Neural crest cell (in vitro differentiated cells): ENCODE measurements at places on chromosomes 7 and 10.

GRCh38 chr10:95421782-95422181 is 131.0 kb upstream of the PDLIM1 start:
- no peak for DNase-seq
- H3K36me3 ChIP-seq: no peaks in the 10 kb centered on the region
- peak overlapping the region; percentile 96 for H3K27ac ChIP-seq
- H3K4me3 ChIP-seq: no peak overlapping the region
- no peaks in the 10 kb centered on the region for H3K27me3 ChIP-seq

GRCh38 chr10:79472951-79473350 is 27.5 kb upstream of the ZCCHC24 start:
- H3K36me3 ChIP-seq: no peaks in the 10 kb centered on the region
- peaks cover 5% of the 10 kb centered on the region for H3K4me1 ChIP-seq
- H3K27me3 ChIP-seq: no peaks in the 10 kb centered on the region
- no peak overlapping the region for H3K27ac ChIP-seq
- DNase-seq: no peak

GRCh38 chr7:74292757-74293576 is 3.8 kb downstream of the CLIP2 start:
- H3K4me1 ChIP-seq: peaks cover 40% of the 10 kb centered on the region
- DNase-seq: no peak
- peaks cover 44% of the 10 kb centered on the region for H3K27me3 ChIP-seq
- H3K27ac ChIP-seq: no peak overlapping the region
- no peaks in the 10 kb centered on the region for H3K36me3 ChIP-seq
- peak overlapping the region; percentile 47 for H3K4me3 ChIP-seq

DNA sequence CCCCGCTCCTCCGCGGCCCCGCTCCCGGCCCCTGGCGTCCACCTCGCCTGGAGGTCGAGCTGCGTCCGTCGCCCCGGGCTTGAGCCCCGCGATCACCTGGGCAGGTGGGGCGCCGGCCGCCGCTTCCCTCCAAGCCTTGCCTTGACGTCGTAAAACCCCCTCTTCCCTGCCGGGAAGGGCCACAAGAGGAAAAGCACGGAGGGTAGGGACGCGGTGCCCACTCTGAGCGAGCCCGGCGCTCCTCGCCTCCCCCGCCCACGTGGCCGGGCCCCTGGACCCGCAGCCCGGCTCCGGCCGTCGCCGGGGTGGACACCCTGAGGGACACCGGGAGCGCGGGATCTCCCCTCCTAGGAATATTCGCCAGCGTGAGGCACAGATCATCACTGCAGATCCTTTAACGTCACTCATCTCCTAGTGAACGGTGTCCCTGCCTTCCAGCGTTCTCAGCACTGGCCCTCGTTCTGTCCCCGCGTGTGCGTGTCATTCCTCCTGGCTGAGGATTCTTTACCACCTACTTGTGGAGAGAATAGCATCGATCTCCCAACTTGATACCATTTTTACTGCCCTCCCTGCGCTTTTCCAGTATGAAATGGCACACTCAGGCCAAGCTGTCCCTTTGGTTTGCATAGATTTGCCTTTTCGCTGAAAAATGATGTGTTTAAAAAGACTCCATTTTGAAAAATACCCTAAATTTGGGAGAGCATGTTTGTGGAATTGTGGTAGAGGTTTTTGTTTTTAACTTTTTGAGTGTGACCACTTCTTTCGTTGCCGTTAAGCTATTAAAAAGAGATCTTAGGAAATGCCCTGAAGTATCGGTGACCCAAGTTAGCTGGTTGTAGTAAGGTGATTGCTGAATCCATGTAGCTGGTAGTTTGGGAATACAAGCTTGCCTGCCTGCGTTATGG is 649 bp downstream of the ACTR3B start:
- H3K27ac ChIP-seq: peak overlapping the region; percentile 60
- H3K36me3 ChIP-seq: no peaks in the 10 kb centered on the region
- DNase-seq: peak; percentile 10
- peaks cover 5% of the 10 kb centered on the region for H3K27me3 ChIP-seq
- peaks cover 25% of the 10 kb centered on the region for H3K4me1 ChIP-seq

- H3K36me3 ChIP-seq: peaks cover 7% of the 10 kb centered on the region
- peak overlapping the region; percentile 93 for H3K27ac ChIP-seq
- no peak for DNase-seq
Observed at GRCh38 chr7:105389088-105389650, 448 bp upstream of the SRPK2 start.

DNA sequence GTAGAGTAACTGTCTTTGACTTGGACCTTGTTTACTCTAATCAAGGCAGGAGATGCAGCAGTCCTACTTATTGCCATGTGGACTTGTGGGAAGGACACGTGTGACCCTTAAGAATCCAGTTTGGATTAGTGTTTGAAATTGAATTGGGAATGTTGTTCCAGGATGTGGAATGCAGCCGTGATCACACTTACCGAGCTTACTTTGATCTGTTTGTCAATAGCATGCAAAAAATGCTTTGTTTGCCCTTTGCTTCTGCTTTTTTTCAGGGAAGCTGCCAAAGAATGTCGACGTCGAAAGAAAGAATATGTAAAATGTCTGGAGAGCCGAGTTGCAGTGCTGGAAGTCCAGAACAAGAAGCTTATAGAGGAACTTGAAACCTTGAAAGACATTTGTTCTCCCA is 84.7 kb downstream of the CREM start:
- no peaks in the 10 kb centered on the region for H3K27me3 ChIP-seq
- no peak overlapping the region for H3K4me3 ChIP-seq
- no peak for DNase-seq
- H3K36me3 ChIP-seq: peaks cover 2% of the 10 kb centered on the region

DNA sequence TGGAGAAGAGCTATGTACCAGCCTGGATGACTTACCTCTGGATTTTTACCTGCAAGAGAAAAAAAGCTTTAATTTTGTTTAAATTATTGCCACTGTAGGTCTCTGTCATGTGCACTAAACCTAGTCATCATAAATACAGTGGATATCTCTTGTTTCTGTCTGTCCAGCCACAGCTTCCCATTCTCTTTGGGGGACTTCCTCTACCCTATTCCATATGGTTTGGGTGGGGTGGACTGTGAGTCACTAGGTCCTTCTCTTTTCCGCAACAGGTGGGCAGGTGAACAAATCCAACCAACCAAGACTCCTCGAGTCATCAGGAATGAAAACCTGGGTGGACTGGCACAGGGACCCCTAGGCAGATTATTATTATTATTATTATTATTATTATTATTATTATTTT is 87.3 kb upstream of the CYTH3 start:
- H3K27ac ChIP-seq: no peak overlapping the region
- DNase-seq: no peak
- H3K4me3 ChIP-seq: no peak overlapping the region

DNA sequence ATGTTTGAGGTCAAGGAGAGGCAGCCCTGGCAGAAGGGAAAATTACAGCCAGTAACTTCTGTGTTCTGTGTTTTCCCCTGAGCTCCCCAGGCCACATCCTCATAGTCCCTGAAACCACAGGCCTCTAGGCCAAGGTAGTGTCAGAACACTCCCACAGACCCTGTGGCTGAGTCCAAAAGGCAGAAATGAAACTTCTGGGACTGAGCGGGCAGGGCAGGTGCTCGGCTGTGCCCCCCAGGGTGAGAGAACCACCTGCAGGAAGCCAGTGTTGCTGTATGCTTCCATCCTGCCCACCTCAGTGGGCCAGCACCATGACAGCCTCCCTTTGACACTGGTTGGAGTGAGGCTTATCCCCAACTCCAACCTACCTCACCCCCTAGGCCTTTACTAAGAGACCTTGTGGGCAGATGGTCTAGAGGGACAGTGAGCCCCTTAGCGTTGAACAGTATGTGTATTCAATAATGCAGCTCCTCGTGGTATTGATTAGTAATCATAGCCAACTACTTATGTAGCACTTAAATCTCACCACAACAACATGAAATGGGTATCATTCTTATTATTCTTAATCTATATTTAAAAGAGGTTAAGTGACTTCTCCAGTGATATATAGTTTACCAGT is 30.3 kb downstream of the PIK3CG start:
- H3K27me3 ChIP-seq: no peaks in the 10 kb centered on the region
- no peaks in the 10 kb centered on the region for H3K36me3 ChIP-seq
- DNase-seq: no peak
- H3K4me3 ChIP-seq: no peak overlapping the region
- H3K4me1 ChIP-seq: no peaks in the 10 kb centered on the region

DNA sequence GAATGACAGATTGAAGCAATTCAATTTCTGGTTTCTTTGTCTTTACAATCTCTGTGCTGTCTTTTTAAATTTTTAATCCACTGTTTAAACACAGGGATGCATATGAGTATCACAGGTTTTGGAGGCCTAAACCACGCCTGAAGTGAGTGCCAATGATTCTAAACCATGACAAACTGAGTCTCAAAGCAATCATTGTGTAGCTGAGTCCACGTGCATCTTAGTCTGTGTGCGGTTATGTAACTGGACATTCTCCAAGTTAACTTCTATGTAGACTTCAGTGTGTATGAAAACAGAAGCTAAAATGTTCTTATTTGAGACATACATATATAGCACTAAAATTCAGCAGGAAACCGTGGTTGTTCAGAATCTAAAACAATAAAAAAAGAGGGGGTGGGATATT is 79.3 kb upstream of the ST8SIA6 start:
- H3K4me3 ChIP-seq: no peak overlapping the region
- no peaks in the 10 kb centered on the region for H3K27me3 ChIP-seq
- no peak overlapping the region for H3K27ac ChIP-seq

GRCh38 chr7:44983742-44984477 is 5.1 kb upstream of the MYO1G start:
- peaks cover 29% of the 10 kb centered on the region for H3K36me3 ChIP-seq
- H3K27me3 ChIP-seq: no peaks in the 10 kb centered on the region

DNA sequence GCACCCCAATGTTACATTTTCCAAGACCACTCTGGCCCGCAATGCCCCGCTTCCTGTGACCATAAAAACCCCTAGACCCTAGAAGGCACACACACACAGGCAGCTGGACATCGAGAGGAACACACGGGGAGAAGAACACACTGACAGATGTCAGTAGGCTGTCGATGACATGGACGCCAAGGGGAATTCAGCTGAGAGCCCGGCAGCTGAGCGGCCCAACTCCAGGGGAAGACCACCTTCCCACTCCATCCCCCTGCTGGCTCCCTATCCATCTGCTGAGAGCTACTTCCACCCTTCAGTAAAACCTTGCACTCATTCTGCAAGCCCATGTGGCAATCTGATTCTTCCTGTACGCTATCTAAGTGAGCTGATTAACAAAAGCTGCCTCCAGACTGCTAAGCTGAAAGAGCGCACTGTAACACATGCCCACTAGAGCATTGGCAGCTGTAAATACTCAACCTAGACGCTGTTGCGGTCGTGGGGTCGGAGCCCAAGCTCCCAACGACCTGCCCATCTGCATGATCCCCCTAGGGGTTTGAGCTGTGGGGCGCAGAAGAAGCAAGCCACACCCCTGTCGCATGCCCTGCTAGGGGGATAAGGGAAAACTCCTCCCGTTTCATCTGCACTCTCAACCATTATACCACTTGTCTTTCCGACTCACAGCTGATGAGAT is 843.6 kb upstream of the POT1 start:
- H3K27ac ChIP-seq: no peak overlapping the region
- H3K4me3 ChIP-seq: no peak overlapping the region
- H3K36me3 ChIP-seq: no peaks in the 10 kb centered on the region
- no peak for DNase-seq
- H3K27me3 ChIP-seq: no peaks in the 10 kb centered on the region
- no peaks in the 10 kb centered on the region for H3K4me1 ChIP-seq

GRCh38 chr10:50937230-50937907 is 51.9 kb upstream of the A1CF start:
- H3K4me3 ChIP-seq: no peak overlapping the region
- no peak overlapping the region for H3K27ac ChIP-seq
- no peaks in the 10 kb centered on the region for H3K36me3 ChIP-seq
- no peaks in the 10 kb centered on the region for H3K4me1 ChIP-seq
- DNase-seq: no peak

- peaks cover 58% of the 10 kb centered on the region for H3K27me3 ChIP-seq
- no peak for DNase-seq
- no peak overlapping the region for H3K27ac ChIP-seq
- H3K36me3 ChIP-seq: no peaks in the 10 kb centered on the region
- no peaks in the 10 kb centered on the region for H3K4me1 ChIP-seq
- H3K4me3 ChIP-seq: peak overlapping the region; percentile 41
Observed at GRCh38 chr10:43231523-43232078, 35.3 kb downstream of the RASGEF1A start.

GRCh38 chr10:32373031-32373430 is 26.1 kb upstream of the EPC1 start:
- DNase-seq: no peak
- peaks cover 4% of the 10 kb centered on the region for H3K36me3 ChIP-seq
- H3K4me1 ChIP-seq: peaks cover 4% of the 10 kb centered on the region
- no peak overlapping the region for H3K4me3 ChIP-seq
- no peaks in the 10 kb centered on the region for H3K27me3 ChIP-seq

DNA sequence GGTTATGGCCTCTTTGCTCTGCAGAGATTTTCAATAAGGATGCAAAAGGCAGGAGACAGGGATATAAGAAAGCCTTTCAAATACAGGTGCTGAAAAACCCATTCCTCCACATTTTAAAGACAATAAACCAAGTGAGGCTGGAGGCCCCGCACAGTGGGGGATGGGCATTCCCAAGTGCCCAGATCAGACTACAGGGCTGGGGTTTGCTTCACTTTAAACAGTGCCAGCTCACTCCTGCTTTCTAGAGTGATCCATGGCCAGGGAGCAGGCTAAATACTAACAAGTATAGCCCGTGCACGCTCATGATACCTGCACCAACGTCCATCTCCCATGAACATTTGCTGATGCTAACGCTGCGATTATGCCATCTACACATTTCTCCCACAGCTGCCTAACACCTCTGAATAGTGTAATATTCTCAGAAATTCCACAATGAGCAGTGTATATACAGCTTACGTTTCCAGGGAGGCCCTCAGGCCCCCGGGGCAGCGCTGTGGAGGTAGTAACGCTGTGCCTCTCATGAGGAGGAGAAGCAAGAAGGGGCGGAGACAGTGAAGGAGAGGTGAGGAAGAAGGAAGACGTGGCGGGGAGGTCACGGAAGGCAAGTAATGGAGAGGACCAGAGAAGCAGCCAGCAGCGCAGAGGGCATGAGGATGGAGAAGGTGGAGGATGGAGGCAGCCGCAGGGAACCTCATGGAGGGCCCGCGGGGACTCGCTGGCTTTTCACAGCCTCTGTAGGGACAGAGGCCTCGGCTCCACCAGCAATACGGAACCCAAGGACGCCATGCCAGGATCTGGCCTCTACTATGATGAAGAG is 141.7 kb downstream of the USP6NL start:
- H3K4me3 ChIP-seq: no peak overlapping the region
- DNase-seq: no peak
- H3K4me1 ChIP-seq: peaks cover 24% of the 10 kb centered on the region
- H3K36me3 ChIP-seq: peaks cover 5% of the 10 kb centered on the region

GRCh38 chr10:110563132-110563531 is 4.4 kb upstream of the SMC3 start:
- H3K27ac ChIP-seq: no peak overlapping the region
- no peaks in the 10 kb centered on the region for H3K36me3 ChIP-seq
- H3K27me3 ChIP-seq: peaks cover 6% of the 10 kb centered on the region
- H3K4me3 ChIP-seq: no peak overlapping the region
- H3K4me1 ChIP-seq: peaks cover 8% of the 10 kb centered on the region

- no peaks in the 10 kb centered on the region for H3K27me3 ChIP-seq
- no peaks in the 10 kb centered on the region for H3K36me3 ChIP-seq
- H3K4me3 ChIP-seq: no peak overlapping the region
- H3K27ac ChIP-seq: no peak overlapping the region
- no peaks in the 10 kb centered on the region for H3K4me1 ChIP-seq
Observed at GRCh38 chr10:54710918-54711317, 90.1 kb downstream of the PCDH15 start.
